ENCODE measurements at places on chromosomes 2 and 18.
A peak's percentile ranks its signal among the peaks of the same experiment; 100 is the strongest.

DNA sequence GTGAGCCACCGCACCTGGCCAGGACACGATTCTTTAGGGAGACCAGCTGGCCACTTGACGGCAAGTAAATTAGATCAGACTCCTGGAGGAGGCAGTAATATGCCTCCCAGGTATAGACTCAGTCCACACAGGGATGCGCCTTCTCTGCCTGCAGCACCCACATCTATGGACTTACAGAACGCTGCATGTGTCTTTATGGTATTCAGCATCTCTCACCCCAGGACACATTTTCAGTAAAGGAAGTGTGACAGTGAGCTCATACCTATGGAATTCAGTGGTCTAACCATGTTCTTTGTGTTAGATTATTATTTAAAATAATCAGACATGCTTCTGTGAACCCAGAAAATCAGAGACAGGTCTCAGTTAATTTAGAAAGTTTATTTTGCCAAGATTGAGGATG, 5.9 kb upstream of the NARS1 start:
- DNase-seq = no peak

- no peak for DNase-seq
Observed at GRCh38 chr2:206846981-206847834, 81.8 kb downstream of the FASTKD2 start.

DNA sequence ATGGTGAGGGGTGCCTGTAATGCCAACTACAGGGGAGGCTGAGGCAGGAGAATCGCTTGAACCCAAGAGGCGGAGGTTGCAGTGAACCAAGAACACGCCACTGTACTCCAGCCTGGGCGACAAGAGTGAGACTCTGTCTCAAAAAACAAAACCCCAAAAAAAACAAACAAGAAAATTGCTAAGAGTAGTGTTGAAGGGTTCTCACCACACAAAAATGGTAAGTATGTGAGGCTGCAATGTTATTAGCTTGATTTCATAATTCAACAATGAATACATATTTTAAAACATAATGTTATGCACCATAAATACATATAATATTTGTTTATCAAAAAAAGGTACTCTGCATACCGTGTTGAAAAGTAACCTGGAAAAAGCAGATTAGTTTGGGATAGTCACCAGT, 45.8 kb downstream of the PSMG2 start:
- DNase-seq = no peak

GRCh38 chr2:105778080-105778607, 33.4 kb downstream of the NCK2 start:
- no peak for DNase-seq

- DNase-seq = peak; percentile 24
Observed at GRCh38 chr18:49459404-49460171, 857 bp downstream of the DYM start.

GRCh38 chr2:26273501-26273900, 28.8 kb downstream of the HADHB start:
- DNase-seq = no peak

- no peak for DNase-seq
Observed at GRCh38 chr2:96209011-96209728, 543 bp upstream of the STARD7 start.

DNA sequence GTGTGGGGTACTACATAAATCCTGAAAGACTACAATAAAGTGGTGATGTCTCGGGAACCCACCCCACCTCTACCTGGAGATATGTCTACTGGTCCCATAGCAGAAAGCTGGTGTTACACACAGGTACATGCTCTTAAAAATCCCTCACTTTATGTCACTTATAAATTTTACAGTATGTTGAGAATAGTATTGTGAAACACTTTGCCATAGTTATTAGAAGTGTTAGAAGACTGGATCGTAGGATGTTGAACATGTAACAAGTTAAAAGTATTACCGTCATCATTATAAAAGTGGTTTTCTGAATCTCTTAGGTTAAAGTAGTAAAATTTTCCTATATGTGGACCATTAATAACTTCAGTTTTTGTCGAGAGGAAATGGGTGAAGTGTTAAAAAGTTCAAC, 48.6 kb downstream of the SPOPL start:
- no peak for DNase-seq

- no peak for DNase-seq
Observed at GRCh38 chr2:166126007-166126639, 1.7 kb downstream of the SCN1A start.

- peak; percentile 65 for DNase-seq
Observed at GRCh38 chr2:218168635-218169462, 2.1 kb upstream of the CXCR1 start.

DNA sequence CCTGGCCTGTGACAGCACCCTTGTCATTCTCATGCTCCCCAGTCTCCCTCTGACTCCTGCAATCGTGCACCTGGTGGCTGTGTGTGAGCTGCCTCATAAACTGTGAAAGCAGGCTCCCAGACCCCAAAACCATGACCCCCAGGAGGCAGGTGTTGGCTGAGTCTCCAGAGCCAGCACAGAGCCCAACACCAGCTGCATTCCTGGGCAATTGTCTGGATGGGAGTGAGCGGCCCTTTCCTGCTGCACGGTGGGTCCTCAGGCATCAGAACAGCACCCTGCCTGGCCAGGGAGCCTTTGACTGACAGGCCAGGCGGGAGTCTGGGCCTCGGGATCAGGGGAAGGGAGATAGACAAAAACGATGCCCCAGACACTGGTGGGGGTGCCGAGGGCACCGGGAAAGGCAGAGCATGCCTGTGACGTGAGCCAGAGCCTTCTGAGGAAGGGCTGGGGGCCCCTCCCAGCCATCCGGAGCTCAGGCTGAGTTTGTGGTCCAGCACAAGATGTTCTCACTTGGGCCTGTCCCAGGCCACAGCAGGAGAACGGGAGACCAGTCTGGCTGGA, 135.1 kb upstream of the GPC1 start:
- no peak for DNase-seq

GRCh38 chr18:31509571-31509970, 11.6 kb downstream of the DSG2 start:
- DNase-seq = no peak

DNA sequence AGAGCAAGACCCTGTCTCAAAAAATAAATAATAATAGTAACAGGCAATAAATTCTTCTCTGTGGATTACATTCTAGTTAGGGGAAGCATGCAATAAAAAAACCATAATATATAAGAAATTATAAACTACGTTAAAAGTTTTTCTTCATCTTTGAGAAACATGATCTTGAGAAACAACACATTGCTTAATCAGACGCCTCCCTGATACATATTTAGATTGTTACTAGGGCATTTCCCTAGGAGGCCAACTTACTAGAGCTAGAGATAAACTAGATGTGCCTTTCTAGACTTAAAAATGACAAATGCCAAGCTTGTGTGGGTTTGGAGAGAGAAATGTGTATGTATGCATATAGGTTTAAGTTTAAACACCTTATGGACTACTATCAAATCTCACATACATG, 76.3 kb upstream of the GALNT5 start:
- DNase-seq = no peak
